B cell (primary cell): ENCODE measurements at places on chromosomes 1 and 21.

- DNase-seq, result no peak
These were observed 384.0 kb downstream of the HHIPL2 start for GRCh38 chr1:222163895-222164294.

GRCh38 chr1:16967095-16967575 lies 13.3 kb downstream of the MFAP2 start:
- no peak for DNase-seq

DNA sequence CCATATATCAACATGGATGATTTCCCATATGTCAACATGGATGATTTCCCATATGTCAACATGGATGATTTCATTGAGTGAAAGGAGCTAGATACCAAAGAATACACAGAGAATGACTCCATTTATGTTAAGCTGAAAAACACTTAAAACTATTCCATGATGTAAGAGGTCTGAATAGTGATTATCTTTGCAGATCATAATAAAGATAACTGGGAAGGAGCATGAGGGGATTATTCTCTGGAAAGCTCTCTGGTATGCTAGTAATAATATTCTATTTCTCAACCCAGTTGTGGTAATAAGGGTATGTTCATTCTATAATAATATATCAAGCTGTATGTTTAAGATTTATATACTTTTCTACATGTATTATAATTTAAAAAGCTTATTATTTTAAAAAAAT lies 14.1 kb downstream of the SYNJ1 start:
- no peak for DNase-seq

- no peak for DNase-seq
These were observed 440.9 kb downstream of the PRDM2 start for GRCh38 chr1:14140831-14141401.

DNA sequence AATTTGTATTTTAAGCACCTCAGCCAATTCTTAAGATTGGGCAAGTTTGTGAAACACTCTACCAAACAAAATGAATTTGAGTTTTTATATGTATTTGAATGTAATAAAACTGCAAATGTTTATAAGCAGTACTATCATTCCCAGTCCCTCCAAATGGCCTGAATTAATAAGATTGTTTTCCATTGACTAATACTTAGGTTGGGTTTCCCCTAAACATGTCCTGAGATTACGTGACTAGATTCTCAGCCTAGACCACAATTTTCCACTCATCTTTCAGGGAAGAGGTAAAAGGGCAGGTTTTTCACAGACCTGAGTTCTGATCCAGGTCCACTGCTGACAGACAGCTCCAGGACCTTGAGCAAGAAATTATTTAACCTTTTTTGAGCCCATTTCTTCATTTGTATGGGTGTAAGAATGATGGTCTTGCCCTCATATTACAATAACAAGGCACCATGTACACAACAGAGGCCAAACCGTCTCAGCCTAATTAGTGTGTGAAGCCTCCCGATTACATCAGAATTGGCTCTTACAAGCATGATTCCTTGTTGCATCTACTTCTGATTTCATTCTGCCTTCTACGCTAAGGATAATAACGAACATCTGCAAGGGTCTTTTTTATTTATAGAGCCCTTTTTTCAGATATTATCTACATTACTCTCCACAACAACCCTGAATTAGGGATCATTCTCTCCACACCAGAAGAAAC lies 51.2 kb downstream of the BEND5 start:
- no peak for DNase-seq
